ENCODE measurements at places on chromosomes 4 and X.

DNA sequence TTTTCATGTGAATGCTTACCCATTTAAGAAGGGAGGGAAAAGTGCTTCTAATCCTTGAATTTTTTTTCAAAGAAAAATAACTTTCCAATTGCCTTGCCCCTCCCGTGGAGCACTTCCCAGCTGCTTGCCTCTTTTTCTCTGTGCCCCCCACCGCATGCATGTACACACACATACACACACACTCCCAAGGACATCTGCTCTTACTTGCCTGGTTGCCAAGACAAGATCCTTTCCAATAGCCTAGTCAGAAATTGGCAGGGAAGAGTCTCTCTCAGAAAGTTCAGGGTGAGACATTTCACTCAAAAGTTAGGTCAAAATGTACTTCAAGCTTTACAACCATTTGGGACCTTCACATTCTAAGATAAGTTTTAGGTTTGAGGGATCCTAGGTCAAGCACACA, 10.9 kb downstream of the HHIP start:
- no peaks in the 10 kb centered on the region for H3K36me3 ChIP-seq
- H3K27ac ChIP-seq, result no peak overlapping the region
- no peaks in the 10 kb centered on the region for H3K27me3 ChIP-seq
- DNase-seq, result no peak
- H3K4me3 ChIP-seq, result no peak overlapping the region

GRCh38 chr4:56655209-56655626, 25.9 kb downstream of the HOPX start:
- peaks cover 65% of the 10 kb centered on the region for H3K4me1 ChIP-seq
- DNase-seq, result peak; percentile 23
- H3K27me3 ChIP-seq, result peaks cover 2% of the 10 kb centered on the region

GRCh38 chr4:23477905-23478304, 411.9 kb downstream of the PPARGC1A start:
- H3K27ac ChIP-seq, result no peak overlapping the region
- H3K4me1 ChIP-seq, result no peaks in the 10 kb centered on the region
- no peak for DNase-seq
- H3K4me3 ChIP-seq, result no peak overlapping the region
- no peaks in the 10 kb centered on the region for H3K27me3 ChIP-seq
- no peaks in the 10 kb centered on the region for H3K36me3 ChIP-seq

GRCh38 chr4:185305979-185306442, 89.7 kb downstream of the LRP2BP start:
- H3K4me1 ChIP-seq, result peaks cover 44% of the 10 kb centered on the region
- DNase-seq, result no peak
- no peaks in the 10 kb centered on the region for H3K27me3 ChIP-seq
- H3K4me3 ChIP-seq, result no peak overlapping the region
- H3K27ac ChIP-seq, result no peak overlapping the region

GRCh38 chr4:165763640-165764039, 109.4 kb upstream of the TLL1 start:
- H3K4me1 ChIP-seq, result no peaks in the 10 kb centered on the region
- H3K27me3 ChIP-seq, result no peaks in the 10 kb centered on the region
- H3K36me3 ChIP-seq, result no peaks in the 10 kb centered on the region
- no peak overlapping the region for H3K4me3 ChIP-seq
- H3K27ac ChIP-seq, result no peak overlapping the region

- no peak overlapping the region for H3K4me3 ChIP-seq
- no peaks in the 10 kb centered on the region for H3K27me3 ChIP-seq
- H3K4me1 ChIP-seq, result no peaks in the 10 kb centered on the region
- no peaks in the 10 kb centered on the region for H3K36me3 ChIP-seq
- no peak overlapping the region for H3K27ac ChIP-seq
- no peak for DNase-seq
These were observed 199.3 kb upstream of the FAT4 start for GRCh38 chr4:125115476-125115875.

- peaks cover 1% of the 10 kb centered on the region for H3K36me3 ChIP-seq
- H3K27me3 ChIP-seq, result no peaks in the 10 kb centered on the region
- H3K27ac ChIP-seq, result no peak overlapping the region
- H3K4me3 ChIP-seq, result no peak overlapping the region
These were observed 103.6 kb downstream of the ENOX2 start for GRCh38 chrX:130799393-130799792.

GRCh38 chr4:61011051-61011450, 189.1 kb upstream of the ADGRL3 start:
- H3K27ac ChIP-seq, result no peak overlapping the region
- H3K27me3 ChIP-seq, result no peaks in the 10 kb centered on the region
- no peak for DNase-seq
- no peak overlapping the region for H3K4me3 ChIP-seq

- H3K36me3 ChIP-seq, result peaks cover 30% of the 10 kb centered on the region
- no peak for DNase-seq
- H3K4me3 ChIP-seq, result no peak overlapping the region
- H3K4me1 ChIP-seq, result peaks cover 52% of the 10 kb centered on the region
- H3K27ac ChIP-seq, result no peak overlapping the region
These were observed 69.9 kb downstream of the CAMK2D start for GRCh38 chr4:113691676-113692075.

DNA sequence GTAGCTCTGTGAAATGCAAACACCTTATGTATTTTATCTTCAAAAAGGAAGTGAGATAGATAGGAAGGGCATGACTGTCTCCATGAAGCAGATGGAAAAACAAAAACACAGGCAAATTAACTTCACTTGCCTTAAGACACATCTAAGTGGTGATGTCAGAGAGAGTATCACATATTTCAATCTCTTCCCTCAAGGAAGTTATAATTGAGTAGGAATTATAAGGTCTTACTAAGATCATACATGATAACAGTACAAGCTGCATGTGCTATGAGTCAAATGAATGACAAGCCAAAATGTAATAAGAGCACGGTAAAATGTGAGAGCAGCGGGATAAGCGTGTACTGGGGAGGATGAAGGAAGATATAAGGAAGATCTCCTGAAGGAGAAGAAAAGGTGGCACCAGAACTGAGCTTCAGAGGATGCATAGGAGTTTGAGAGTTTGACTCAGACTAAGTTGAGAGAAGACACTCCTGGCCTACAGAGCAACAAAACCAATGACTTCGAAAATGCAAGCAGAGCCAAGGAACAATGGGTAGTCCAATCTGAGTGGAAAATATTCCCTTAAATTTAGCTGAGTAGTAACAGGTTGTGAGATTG, 43.3 kb upstream of the GALNT7 start:
- no peaks in the 10 kb centered on the region for H3K27me3 ChIP-seq
- no peak for DNase-seq
- H3K27ac ChIP-seq, result no peak overlapping the region
- H3K4me1 ChIP-seq, result peaks cover 5% of the 10 kb centered on the region
- H3K36me3 ChIP-seq, result no peaks in the 10 kb centered on the region

GRCh38 chr4:101251261-101251660, 96.1 kb downstream of the PPP3CA start:
- H3K4me1 ChIP-seq, result peaks cover 42% of the 10 kb centered on the region

DNA sequence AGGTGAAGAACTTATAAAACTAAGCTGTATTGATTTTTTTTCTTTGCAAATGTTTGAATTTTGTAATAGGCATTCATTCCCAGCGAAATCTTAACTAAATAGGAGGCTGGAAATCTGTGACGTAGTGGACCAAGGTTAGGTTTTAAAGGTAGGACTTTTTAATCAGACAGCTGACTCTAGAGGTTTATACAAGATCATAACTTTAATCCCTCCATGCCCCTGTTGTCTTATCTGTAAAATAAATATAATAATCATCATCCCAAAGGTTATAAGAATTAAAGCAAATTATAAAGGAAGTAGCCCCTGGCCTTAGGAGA, 101.3 kb downstream of the SHROOM3 start:
- no peaks in the 10 kb centered on the region for H3K4me1 ChIP-seq
- DNase-seq, result no peak
- no peak overlapping the region for H3K27ac ChIP-seq

GRCh38 chrX:46376246-46376885, 168.9 kb downstream of the ZNF674 start:
- H3K27ac ChIP-seq, result no peak overlapping the region
- H3K27me3 ChIP-seq, result no peaks in the 10 kb centered on the region
- H3K36me3 ChIP-seq, result no peaks in the 10 kb centered on the region
- no peak for DNase-seq
- no peaks in the 10 kb centered on the region for H3K4me1 ChIP-seq
- no peak overlapping the region for H3K4me3 ChIP-seq

DNA sequence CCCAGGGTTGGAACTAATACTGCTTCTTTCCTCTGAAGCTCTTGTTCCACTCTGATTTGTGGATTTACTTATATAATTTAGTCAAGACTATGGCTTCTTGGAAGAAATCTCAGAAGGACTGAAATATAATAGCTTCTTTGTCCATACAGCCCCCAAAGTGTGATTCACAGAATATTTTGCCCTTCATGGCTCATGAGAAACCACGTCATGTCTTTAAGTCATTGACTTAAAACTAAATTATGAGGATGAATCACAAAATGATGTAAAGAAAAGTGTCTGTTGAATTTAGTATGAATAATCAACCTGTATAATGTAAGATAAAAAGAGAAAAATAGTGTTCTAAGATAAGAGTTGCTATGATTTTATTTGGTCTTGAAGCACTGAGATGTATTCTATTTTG, 43.3 kb upstream of the AGA start:
- H3K27ac ChIP-seq, result no peak overlapping the region
- no peaks in the 10 kb centered on the region for H3K27me3 ChIP-seq
- H3K4me3 ChIP-seq, result no peak overlapping the region
- no peaks in the 10 kb centered on the region for H3K4me1 ChIP-seq
- no peak for DNase-seq

- H3K27ac ChIP-seq, result no peak overlapping the region
- peaks cover 10% of the 10 kb centered on the region for H3K36me3 ChIP-seq
- no peaks in the 10 kb centered on the region for H3K27me3 ChIP-seq
- H3K4me3 ChIP-seq, result no peak overlapping the region
- DNase-seq, result no peak
These were observed 164.1 kb downstream of the RASL11B start for GRCh38 chr4:53026233-53026632.

- peaks cover 21% of the 10 kb centered on the region for H3K4me1 ChIP-seq
- H3K27me3 ChIP-seq, result no peaks in the 10 kb centered on the region
- no peaks in the 10 kb centered on the region for H3K36me3 ChIP-seq
- H3K27ac ChIP-seq, result no peak overlapping the region
- DNase-seq, result no peak
These were observed 47.0 kb downstream of the STX18 start for GRCh38 chr4:4494882-4495281.

DNA sequence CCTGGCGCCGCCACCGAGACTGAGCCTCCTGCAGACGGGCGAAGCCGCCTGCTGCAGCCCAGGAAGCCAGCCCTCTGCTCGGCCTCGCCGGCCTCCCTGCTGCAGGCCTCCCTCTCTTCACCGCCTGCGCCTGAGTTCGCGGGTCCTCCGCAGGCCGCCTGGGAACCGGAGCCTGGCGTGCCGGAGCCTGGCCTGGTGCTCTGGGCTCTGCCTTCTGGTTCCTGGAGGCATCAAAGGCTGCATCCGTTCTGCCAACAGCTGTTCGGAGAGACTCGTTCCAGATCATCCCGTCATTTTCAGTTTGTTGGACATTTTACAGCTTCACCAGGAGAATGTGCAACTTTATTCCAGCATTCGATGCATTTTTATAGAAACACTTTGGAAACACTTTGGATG, 178.0 kb downstream of the DCLK2 start:
- DNase-seq, result no peak
- no peak overlapping the region for H3K4me3 ChIP-seq
- H3K4me1 ChIP-seq, result no peaks in the 10 kb centered on the region
- H3K27me3 ChIP-seq, result no peaks in the 10 kb centered on the region
- peaks cover 13% of the 10 kb centered on the region for H3K36me3 ChIP-seq

DNA sequence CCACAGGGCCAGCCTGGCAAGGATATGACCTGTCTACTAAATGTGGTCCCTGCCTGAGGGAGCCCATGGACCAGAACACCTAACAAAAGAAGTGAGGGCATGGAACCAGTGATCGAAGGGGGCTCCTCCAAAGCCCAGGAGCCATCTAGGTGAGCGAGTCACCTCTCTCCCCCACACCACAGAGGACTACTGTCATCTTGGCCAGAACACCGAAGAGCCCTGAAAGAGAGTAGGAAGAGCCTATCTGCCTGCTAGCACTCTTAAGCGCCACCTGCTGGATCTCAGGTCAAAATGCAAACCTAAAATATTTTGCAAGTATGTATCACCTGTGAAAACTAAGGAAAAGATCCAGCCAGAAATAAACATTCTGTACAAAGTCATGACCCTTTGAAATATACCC, 137.9 kb upstream of the ZXDB start:
- no peaks in the 10 kb centered on the region for H3K36me3 ChIP-seq
- H3K4me1 ChIP-seq, result no peaks in the 10 kb centered on the region
- no peaks in the 10 kb centered on the region for H3K27me3 ChIP-seq
- DNase-seq, result no peak
- H3K27ac ChIP-seq, result no peak overlapping the region
- no peak overlapping the region for H3K4me3 ChIP-seq

GRCh38 chr4:92368653-92369052, 64.9 kb downstream of the GRID2 start:
- no peaks in the 10 kb centered on the region for H3K27me3 ChIP-seq
- no peaks in the 10 kb centered on the region for H3K36me3 ChIP-seq
- no peak overlapping the region for H3K4me3 ChIP-seq
- no peak overlapping the region for H3K27ac ChIP-seq

DNA sequence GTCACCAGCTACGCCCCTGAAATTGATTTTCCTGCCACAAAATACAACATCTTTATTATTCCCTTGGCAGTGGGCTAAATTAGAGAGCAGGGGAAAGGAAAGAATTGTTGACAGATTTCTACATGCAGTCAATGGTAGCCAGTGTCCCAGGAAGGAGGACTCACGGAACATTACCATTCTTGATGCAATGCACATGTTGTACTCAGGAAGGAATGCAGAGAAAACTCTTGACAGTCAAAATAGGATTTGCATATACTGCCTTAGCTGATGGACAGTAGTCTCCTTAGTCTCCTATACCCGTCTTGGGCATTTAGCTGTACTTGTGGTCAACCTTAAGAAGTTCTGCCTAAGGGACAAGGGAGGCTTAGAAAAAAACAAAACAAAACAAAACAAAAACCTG, 158.0 kb upstream of the GYPA start:
- no peaks in the 10 kb centered on the region for H3K4me1 ChIP-seq
- no peaks in the 10 kb centered on the region for H3K36me3 ChIP-seq
- H3K27me3 ChIP-seq, result no peaks in the 10 kb centered on the region
- no peak for DNase-seq

DNA sequence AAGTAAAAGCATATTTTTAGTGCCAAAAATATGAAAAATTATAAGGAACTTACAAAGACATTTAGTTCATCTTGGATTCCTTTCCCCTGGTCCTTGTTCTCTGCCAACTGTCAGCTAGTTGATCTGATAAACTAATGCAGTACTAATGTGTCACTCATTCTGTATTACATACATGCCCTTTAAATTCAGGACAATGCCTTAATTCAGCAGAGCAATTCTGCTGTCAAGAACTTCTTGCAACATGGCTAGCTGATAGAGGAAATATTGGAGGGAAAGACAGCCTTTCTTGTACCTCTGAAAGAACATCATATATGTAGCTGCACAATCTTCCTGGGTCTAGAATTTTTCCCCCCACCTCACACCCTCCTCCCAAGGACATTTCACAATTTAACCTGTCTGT, 480.1 kb downstream of the RPA4 start:
- H3K27me3 ChIP-seq, result no peaks in the 10 kb centered on the region
- peaks cover 1% of the 10 kb centered on the region for H3K36me3 ChIP-seq
- no peak overlapping the region for H3K4me3 ChIP-seq
- no peaks in the 10 kb centered on the region for H3K4me1 ChIP-seq

All from activated B cell treated with CpG ODN at 0.5 μM for 24 hours (primary cell).